ENCODE measurements at places on chromosomes 16 and 17. TPM values are rescaled to one million over a fixed set of nuclear protein-coding genes. Genes with fewer than 3 reads are reported as not detected.

The CHCT1 gene
- not detected for total RNA-seq

The RABEP1 gene
- 28.2 TPM for total RNA-seq

- DNase-seq: no peak
Observed at GRCh38 chr16:64983963-64984362, 137.9 kb downstream of the CDH11 start.

- DNase-seq: no peak
Observed at GRCh38 chr17:6556121-6557039, at the start of gene PITPNM3. Gene PITPNM3 (minus strand): TSS chr17:6556555. CDS start chr17:6556406, 149 bp downstream.
